ENCODE measurements at places on chromosomes 16 and 17.

DNA sequence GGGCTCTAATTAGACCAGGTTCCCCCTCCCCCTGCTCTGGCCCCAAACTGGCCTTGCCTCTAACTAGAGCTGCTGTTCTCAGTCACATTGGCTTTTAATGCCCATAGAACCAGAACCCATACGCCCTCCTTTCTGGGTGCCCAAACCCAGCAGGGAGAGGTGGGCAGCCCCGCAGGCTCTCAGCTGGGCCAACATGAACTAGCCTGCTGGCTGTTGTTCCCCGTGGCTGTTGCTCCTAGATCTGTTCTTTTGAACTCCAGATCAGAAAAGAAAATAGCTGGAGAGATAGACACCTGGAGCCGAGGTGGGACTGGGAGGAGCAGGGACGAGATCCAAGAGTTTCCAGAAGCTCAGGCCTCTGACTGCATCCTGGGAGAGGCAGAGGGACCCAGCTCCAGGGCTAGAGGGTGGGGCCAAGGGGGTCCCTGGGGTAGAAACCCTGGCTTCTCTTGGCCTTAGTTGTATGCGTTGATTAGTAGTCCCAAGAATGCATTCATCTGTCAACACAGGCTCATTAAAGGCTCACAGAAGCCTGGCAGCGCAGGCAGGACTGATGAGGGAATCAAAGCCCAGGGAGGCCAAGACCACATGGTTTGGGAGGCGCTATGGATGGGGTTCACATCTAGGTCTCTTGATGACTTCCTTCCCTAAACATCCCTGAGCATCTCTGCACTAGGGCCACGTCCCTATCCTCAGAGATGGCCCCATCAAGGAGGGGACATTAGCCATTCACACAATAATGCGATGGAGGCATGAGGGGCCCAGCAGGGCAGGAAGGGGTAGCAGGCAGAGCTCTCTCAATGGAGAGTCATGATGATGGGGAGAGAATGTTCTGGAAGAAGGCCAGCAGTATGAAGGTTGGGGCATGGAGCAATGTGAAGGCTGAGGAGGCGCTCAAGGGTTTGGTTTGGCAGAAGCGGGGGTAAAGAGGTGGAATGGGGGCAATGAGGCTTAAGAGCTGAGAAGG lies 1.3 kb upstream of the CPSF4L start:
- no peak for DNase-seq

DNA sequence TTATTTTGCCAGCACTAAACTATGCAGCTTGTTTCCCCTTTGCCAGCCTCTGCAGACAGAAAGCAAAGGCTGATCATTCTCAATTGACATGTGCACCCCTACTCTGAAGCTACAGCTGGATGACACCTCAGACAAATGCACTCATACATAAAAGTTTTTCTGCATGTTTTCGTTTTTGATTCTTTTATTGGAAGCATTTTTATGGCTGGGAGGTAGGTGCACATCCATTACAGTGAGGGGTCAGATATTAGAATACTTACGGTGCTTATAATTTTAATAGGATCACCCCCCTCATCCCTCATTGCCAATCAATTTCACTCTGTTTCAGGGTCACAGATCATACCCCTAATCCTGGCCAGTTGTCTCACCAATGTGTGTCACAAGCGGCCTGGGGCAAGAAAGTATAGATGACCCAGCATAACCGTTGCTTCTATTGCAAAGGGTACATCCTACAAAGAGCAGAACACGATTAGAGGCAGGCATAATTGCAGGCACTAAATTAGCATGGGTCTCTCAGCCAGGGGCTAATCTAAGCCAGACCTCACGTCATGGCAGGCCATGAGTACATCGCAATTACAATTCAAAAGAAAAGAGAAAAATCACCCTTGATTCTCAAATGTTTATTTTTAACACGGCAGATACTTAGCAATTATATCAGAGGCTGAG lies 89.5 kb upstream of the SOX9 start:
- DNase-seq: no peak

DNA sequence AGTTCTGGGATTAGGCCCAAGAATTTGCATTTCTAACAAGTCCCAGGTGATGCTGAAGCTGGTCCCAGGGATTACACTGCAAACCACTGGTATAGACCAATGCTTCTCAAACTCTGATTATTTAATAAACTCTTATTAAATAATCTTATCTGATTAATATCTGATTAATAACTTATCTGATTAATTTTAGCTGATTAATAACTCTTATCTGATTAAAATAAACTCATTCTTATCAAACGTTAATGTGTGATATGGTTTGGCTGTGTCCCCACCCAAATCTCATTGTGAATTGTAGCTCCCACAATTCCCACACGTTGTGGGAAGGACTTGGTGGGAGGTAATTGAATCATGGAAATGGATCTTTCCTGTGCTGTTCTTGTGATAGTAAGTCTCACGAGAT lies 78.6 kb upstream of the TANC2 start:
- no peak for DNase-seq

DNA sequence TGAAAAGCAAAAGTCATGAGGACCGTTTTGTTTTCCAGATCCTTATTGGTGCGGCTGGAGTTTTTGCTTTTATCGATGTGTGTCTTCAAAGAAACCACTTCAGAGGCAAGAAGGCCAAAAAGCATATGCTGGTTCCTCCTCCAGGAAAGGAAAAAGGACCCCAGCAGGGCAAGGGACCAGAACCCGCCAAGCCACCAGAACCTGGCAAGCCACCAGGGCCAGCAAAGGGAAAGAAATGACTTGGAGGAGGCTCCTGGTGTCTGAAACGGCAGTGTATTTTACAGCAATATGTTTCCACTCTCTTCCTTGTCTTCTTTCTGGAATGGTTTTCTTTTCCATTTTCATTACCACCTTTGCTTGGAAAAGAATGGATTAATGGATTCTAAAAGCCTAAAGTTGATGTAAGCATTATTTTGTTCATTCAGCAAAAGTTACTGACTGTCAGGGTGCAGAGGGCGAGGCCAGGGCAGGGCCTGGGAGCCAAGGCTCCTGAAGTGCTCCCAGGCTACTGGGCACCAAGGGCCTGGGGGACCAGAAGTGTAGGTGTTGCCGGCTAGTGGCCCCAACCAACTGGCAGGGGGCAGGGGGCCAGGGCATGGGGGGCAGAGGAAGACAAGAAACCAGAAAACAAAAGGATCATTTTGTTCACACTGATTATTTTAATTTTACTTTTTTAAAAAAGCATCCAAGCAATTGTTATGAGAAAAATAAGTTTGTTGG lies 8.8 kb downstream of the CMTM2 start:
- DNase-seq: no peak

DNA sequence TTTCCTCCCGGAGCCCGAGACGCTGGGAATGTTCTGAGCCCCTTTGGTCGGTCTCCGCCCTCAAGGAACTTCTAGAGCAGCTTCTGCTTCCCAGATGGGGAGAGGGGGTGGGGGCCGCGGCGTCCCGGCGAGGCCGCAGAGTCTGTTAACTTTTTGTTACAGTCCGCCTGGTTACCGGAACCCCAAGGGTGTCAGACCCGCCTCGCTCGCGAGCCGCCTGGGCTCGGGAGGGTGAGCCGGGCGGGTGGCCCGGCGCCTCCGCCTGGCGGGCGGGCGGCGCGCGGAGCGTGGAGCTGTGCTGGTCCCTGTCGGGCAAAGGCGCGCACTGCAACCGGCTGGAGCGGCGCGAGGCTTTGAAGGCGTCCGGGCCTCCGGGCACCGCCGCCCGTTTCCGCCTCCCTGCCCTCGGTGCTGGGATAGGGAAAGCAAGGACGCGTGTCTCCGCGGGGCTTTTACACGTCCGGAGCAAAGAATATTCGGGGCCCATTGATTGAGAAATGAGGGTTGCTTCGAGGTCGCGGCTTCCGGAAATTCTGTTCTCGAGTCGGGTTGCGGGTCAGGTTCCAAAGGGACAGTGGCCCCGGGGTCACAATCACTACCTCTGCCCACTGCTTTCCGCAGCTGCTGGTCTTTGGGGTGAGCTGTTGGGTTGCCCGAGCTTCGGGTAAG lies 1.7 kb downstream of the HS3ST3B1 start:
- DNase-seq: peak; percentile 81

DNA sequence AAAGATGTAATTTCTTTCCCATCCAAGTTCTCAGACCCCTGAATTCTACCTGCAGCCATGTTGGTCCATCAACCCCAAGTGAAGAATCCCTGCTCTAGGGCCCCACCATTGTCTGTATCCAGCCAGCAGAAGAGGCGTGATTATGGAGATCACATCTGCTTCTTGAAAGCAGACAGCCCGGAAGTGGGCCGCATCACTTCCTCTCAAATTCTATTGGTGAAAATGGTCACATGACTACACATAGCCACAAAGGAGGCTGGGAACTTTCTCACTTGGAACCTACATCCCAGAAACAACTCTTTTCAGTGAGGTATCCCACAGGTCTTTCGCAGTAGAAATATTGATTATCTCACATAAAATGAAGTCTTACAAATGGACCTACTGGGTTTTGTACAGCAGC lies 40.1 kb downstream of the IL4R start:
- no peak for DNase-seq

DNA sequence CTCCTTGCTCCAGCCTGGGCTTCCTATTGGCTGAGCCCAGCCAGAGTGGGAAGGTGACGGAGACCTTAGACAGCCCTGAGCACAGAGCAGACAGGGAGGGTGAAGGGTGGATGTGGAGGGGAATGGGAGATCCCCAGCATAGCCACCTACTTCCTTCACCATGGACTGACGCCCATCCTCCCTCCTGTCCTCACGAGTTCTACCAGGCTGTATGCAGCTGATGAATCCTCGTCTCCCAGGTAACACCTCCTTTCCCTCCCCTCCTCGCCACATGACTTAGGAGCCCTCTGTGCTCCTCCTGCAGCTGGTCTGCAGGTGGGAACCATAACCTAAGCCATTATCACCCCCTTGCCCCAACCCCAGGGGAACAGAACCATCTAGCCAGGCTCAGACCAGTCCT lies 9.0 kb upstream of the CRHR1 start:
- no peak for DNase-seq

DNA sequence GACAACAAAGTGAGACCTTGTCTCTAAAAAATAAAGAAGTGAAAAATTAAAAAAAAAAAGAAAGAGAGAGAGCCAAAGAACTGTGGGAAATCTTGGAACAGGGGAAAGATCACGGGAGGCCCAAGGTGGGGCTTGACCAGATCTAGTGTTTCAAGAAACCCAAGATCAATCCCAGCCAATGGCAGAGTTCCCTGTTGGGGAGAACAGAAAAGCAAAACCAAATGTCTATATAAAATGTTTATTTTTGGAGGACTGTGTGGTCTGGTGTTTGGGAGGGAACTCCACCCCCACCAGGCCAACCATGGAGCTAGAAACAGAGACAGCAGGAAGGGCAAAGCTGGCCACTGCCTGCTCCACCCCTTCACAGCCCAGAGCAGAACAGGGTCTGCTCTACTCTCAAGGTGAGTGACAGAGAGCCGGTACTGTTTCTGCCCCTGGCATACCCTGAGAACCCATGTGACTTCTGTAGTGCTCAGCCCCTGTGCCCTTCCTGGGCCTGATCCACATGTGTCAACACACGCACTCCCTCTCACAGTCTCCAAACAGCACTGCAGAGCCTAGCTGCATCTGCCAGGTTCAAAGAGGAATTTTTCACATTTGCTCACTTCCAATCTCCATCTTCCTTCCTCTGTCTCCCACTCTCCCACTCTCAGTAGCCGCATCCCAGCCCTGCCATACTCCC lies 3.7 kb downstream of the TMEM101 start:
- DNase-seq: no peak

DNA sequence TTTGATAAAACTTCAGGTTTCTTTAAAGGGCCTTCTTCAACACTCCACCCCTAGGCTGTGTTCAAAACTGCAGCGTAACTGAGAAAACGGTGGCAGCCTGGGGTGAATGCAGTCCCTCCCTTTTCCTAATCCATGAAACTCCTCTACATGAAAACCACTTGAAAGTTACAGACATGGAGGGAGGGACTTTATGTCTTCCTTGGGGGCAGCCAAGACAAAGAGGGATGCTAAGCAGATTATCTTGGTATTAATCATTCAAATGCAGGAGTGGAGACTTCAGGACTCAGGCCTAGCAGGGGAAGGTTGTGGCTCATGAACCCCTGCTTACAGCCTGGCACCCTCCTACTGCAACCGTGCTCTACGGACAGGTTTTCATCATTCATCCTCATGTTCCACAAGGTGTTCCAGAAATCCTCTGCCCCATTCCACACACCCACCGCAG lies 46.8 kb downstream of the RNF112 start:
- no peak for DNase-seq

GRCh38 chr16:90081606-90081970 lies 4.5 kb upstream of the PRDM7 start:
- no peak for DNase-seq

Measured in naive thymus-derived CD4-positive, alpha-beta T cell (primary cell).